NCI-H345 (cell line): ENCODE measurements at places on chromosomes 16 and 17.

DNA sequence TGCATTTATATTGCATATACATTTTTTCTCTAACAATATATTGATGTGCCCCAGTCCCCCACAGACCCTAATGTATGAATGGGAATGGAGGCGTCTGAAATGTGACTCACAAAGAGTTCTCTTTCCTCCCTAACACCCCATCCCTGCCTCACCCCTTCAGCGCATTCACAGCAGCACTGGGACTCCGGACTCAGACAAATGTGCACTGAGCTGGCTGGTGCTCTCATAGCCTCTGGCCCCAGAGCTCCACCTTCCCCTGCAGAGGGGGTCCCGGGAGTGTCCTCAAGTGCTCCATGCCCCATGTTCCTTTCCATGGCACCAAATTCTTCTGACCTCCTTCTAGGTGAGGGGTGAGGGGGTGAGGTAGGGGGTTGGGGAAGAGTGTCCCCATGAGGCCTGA, 20.6 kb downstream of the NPTX1 start:
- no peak for DNase-seq

DNA sequence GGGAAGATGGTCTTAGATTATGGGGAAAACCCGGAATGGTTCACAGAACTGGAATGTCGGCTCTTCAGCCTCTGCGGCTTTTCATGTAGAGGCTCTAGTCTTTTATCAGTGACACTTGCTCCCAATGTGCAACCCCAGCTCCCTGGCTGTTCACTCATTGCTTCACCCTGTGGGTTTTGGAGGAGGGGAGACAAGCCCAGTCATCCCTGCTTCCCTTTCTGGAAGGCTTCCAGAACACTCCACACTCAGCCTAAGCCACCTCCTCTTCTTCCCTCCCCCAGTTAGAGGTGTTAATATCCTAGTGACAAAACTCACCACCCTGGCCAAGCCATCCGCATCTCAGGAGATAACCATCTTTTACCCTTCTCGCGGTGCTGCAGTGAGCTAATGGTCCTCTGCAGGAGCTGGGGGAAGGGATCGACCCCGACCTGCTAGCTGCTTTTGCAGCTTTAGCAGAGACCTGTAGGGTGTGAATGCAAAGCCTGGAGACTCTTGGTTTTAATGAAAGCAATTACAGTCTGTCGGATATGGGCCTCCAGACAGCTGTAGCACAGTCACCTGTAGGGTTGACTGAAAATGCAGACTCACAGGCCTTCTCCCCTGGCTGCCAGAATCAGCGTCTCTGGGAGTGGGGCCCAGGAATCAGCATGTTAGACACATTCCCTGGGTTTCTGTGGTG, 24.3 kb upstream of the LASP1NB start:
- no peak for DNase-seq

GRCh38 chr17:74211912-74212208, 1.5 kb upstream of the TTYH2 start:
- DNase-seq = no peak

- DNase-seq = no peak
Measured at GRCh38 chr16:11957591-11958395, 7.2 kb upstream of the TNFRSF17 start.

- no peak for DNase-seq
Measured at GRCh38 chr16:51165043-51165442, 14.0 kb upstream of the SALL1 start.

DNA sequence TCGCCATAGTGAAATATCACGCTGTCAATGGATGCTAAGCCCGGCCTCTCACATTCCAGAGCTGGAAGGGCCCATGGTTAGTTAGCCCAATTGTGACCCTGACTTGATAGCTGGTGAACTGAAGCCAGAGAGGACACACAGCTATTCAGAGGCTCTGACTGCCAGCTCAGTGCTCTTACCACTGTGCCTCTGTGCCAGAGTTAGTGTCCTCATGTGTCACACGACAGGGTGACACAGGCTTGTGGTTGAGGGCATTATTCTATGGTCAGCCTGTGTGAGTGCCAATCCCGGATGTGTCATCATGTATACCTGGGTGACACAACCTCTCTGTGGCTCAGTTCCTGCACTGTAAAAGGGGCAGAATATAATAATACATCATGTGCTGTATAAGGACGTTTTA, 2.5 kb upstream of the MT1X start:
- DNase-seq = no peak

DNA sequence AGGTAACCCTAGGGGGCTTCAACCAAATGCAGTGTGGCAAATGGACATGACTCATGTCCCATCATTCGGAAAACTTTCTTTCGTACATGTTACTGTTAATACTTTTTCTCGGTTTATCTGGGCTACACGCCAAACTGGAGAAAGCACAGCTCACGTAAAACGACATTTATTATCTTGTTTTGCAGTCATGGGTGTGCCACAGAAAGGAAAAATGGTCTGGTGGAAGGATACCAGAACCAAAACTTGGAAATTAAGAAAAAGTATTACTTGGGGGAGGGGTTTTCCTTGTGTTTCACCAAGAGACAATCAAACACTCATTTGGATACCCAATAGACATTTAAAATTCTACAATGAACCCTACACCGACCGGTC, 23.6 kb downstream of the ALOX15B start:
- DNase-seq = no peak

GRCh38 chr16:53737552-53737951, 33.6 kb downstream of the FTO start:
- no peak for DNase-seq

DNA sequence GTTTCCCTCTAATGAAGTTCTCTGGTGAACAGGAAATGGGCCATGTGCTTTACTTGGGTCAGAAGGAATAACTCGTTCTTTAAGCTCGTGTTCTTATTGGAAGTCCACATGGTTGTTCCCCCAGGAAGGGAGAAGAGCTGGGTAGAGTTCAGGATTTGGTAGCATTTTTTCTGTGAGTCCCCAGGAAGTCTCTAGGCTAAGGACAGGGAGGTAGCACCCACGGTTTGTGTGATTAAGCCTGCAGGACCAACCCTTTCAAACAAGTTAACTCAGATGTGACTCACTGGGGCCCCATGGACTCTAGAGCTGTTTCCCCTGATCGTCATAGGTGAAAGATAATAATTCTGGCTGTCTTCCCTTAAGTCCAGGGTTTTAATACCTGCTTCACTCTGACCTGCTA, 16.4 kb downstream of the SAP30BP start:
- DNase-seq = no peak

DNA sequence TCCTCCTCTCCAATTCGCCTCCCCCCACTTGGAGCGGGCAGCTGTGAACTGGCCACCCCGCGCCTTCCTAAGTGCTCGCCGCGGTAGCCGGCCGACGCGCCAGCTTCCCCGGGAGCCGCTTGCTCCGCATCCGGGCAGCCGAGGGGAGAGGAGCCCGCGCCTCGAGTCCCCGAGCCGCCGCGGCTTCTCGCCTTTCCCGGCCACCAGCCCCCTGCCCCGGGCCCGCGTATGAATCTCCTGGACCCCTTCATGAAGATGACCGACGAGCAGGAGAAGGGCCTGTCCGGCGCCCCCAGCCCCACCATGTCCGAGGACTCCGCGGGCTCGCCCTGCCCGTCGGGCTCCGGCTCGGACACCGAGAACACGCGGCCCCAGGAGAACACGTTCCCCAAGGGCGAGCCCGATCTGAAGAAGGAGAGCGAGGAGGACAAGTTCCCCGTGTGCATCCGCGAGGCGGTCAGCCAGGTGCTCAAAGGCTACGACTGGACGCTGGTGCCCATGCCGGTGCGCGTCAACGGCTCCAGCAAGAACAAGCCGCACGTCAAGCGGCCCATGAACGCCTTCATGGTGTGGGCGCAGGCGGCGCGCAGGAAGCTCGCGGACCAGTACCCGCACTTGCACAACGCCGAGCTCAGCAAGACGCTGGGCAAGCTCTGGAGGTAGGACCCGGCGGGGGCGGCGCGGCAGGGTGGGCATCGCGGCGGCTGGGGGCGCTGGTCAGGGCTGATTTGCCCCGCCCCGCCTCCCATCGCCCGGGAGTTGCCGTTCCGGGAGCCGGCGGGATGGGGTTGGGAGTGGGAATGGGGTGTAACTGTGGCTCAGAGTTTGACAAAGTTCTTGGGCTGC, 567 bp downstream of the SOX9 start:
- DNase-seq = peak; percentile 43

DNA sequence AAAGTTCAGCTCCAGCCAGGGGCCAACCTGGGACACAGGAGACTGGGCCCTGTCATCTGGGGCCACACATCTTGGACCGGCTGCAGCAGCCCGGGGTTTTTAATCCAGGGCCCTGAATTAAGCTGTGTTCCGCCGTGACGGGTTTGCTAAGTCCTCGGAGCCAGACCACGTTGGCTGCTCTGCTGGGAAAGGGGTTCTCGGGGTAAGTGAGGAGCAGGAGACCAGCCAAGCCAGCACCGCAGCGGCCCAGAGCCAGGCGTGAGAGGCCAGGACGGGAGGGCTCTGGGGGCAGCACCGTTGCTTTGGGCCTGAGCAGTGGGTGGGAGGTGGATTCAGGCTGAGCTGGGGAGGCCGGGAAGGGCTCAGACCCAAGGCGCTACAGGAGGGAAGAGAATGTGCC, 31.3 kb upstream of the CBX4 start:
- no peak for DNase-seq
